Activated CD8-positive, alpha-beta memory T cell treated with anti-CD3 and anti-CD28 coated beads, Interleukin-2, amount 50 U/mL, for 4 hours (primary cell): ENCODE measurements at places on chromosomes 5 and 9.

GRCh38 chr9:38662763-38663593 lies 42.6 kb upstream of the ANKRD18A start:
- no peak for DNase-seq

DNA sequence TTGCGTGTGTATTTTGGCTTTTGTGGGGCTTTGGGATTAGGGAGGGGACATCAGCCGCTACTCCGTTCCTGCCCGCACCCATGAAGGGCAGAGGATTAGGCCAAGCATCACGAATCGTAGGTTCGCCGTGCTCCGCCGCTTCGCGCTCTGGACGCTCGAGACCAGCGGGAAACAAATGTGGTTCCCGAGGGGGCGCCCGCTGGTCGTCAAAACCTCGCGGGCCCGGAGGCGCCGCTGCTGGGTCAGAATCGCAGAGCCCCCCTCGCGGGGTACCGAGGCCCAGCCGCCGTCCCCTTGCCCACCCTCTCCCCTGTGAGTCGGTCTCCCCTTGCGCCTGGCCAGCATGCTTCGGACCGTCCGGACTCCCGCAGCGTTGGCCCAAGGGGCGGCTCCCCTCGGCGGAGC lies 2.3 kb upstream of the PAX5 start:
- no peak for DNase-seq

- DNase-seq = no peak
Measured at GRCh38 chr5:73039082-73039481, 81.3 kb upstream of the TMEM171 start.

- DNase-seq = no peak
Measured at GRCh38 chr9:29160763-29161353, 1587.6 kb upstream of the C9orf72 start.

DNA sequence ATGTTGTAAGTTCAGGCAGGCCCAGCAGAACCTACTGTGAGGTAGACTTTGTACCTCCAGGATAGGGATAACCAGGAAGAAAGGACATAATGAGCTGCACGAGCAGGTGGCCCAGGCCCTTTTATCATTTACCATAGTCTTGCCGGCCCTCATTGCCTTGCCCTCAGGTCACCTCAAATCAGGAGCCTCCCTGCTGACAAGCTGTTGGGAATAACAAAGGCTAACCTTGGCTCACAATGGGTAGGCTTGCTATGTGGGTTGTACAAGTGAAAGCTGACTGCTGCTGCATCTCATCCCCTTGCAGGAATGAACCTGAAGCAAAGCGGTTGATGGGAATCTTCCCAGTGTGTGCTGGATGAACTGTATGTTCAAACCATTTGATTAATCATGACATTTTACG lies 159.5 kb upstream of the ACTBL2 start:
- DNase-seq = no peak

GRCh38 chr5:57037355-57037754 lies 85.4 kb upstream of the MIER3 start:
- no peak for DNase-seq

GRCh38 chr9:114779352-114779845 lies 26.4 kb downstream of the TNFSF15 start:
- no peak for DNase-seq

DNA sequence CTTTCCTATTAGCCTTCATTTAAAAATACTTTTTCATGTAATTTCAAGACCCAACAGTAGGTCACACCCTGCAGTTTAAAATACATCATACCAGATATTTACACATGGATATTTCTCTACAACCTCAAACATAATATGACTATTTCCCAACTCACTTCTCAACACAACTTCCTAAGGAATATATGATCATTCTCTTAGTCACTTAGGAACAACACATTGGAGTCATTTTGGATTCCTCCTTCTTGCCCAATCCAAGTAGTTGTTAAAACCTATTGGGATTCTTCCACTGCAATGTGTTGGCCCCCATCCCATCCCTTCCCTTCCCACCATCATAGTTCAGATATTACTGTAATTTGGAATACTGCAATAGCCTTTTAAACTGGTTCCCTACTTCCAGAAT lies 145.5 kb downstream of the DCP2 start:
- no peak for DNase-seq

- no peak for DNase-seq
Measured at GRCh38 chr5:125120012-125120411, 373.6 kb upstream of the ZNF608 start.

- no peak for DNase-seq
Measured at GRCh38 chr9:70519912-70520724, 105.7 kb upstream of the KLF9 start.

- DNase-seq = no peak
Measured at GRCh38 chr9:87898151-87898550, 15.5 kb downstream of the SPATA31E1 start.

GRCh38 chr9:114300153-114300845 lies 22.6 kb upstream of the ORM1 start:
- DNase-seq = no peak

- DNase-seq = no peak
Measured at GRCh38 chr9:108681851-108682590, 173.8 kb downstream of the ACTL7B start.

- DNase-seq = peak; percentile 34
Measured at GRCh38 chr5:69368458-69369339, 621 bp downstream of the AK6 start.

GRCh38 chr5:6403416-6403815 lies 25.1 kb upstream of the MED10 start:
- DNase-seq = no peak

DNA sequence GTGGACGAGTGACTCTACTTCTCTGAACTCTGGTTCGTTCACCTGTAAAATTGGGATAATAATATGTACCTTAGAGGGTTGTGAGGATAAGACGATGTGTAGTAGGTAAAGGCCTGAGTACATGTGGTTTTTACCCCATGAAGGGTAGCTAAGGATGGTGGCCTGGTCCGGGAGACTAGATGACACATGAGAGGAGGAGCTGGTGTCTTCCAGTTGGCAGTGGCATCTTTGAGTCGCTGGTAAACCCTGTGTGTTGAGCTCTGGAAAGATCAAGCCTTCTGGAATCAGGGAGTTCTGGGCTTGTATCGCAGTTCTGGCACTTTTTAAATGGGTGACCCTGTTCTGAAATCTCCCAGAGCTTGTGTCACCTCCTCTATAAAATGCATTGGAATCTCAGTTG lies 166.4 kb upstream of the ZNF618 start:
- DNase-seq = no peak

GRCh38 chr5:149937610-149938009 lies 7.0 kb downstream of the PDE6A start:
- no peak for DNase-seq

- DNase-seq = no peak
Measured at GRCh38 chr5:93902288-93902687, 160.9 kb upstream of the POU5F2 start.

DNA sequence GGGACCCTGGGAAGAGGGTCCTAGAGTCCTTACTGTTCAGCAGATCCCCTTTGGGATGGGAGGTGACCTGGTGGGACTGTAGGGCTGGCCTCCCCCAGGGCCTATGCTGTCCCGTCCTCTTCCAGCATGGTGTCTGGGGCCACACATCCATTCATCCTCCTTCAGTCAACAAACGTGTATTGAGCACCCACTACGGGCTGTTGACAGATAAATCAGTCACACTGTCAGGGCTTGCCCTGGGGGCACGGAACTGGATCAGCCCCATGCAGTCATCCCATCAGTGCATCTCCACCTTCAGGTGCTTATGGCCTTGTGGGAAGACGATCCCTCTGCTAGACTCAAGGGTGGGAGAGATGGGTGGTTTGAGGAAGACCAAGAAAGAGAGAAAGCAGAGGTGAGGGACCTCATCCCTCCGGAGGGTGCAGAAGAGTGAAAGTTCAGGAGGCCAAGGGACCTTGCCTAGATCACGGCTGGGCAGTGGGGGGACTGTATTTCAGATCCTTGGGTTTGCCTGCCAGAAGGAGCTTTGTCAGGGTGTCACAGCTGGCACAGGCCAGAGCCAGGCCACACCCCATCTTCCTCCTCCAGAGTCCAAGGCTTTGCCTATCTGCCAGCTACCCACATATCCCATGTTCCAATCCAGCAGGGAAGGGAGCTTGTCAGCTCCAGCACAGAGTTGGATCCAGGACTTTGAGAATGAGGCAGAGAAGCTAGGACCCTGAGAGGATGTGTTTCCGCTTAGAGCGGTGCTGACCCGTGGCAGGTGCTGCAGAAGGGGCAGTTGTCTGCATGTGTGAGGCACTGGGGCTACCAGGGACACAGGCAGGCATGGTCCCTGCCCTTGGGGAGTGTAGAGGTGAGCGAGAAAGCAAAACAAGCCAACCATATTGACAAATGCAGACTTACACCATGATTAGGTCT lies 30.5 kb downstream of the COL27A1 start:
- no peak for DNase-seq

DNA sequence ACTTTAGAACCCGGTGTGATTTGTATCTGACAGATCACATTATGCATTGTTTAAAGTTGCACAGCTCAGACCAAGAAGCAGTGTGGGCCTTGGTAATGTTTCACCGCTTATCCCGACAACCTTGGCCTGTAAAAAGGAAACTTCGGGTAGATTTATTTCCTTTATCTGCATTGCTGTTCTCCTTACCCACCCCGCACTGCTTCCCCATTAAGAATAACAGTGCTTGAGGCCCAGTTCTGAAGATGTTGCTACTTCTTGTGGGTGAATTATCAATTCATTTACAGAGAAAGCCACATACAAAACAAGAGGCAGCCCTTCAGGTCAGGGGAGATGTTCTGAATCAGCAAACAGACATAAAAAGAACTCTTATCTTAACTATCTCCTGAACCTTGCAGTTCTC lies 8.4 kb downstream of the SMARCA2 start:
- no peak for DNase-seq

DNA sequence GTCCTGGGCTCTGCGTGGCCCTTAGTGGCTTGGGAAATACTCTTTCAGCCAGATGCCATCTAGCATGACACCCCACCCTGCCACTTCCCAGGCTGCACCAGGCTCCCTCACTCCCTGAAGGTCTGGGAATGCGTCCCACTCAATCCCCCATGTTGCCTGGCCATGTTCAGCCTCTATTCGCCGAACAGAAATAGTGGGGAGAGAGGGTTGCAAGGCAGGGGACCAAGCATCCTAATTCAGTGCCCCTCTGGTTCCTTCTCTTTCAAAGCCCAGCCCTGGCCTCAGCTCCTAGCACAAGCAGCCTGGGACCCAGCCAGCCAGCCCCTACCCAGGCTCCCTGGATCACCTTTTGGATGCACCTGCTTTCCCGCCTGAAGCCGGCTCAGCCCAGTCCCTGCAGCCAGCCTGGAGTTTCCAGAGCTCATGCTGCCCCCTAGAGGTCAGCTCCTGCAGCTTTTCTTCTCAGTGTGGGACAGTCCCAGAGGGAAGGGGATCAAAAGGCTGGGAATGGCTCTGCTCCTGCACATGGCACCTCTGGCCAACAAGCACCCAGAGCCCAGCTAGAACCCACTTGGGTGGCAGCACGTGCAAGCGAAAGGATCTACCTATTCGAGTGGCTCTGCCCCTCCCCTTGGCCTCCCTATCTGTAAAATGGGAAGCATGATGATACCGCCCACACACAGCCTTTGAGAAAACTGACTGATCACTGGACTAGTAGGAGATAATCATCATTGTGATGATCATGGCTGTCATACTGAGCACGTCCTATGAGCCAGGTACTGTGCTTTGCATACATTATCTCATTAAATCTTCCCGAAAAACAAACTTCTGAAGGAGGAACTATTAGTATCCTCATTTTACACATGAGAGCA lies 48.7 kb upstream of the C5orf58 start:
- DNase-seq = peak; percentile 31

- no peak for DNase-seq
Measured at GRCh38 chr5:1795506-1795905, 4.1 kb downstream of the MRPL36 start.

- no peak for DNase-seq
Measured at GRCh38 chr9:113756476-113757192, 119.5 kb upstream of the ZNF618 start.

DNA sequence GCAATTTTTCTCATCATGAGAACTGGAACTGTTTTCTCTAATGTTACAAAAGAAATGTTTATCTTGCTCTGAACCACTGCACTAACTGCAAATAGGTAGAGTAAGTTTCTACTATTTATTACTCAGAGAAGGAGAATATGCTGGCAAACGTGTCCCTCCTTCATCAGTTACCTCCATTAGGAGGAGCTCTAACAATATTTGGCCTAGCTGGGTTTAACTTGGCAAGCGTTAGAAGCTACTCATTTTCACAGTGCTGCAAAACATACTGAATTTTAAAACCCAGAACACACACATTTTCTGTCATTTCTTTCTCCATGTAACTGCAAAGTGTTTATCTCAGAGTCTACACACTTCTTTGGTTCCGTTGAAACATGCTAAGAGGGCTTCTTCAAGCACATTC lies 101.0 kb upstream of the GABRG2 start:
- DNase-seq = no peak

- no peak for DNase-seq
Measured at GRCh38 chr9:92965061-92965758, 17.9 kb downstream of the FGD3 start.

GRCh38 chr5:84257061-84257460 lies 127.6 kb downstream of the EDIL3 start:
- no peak for DNase-seq

DNA sequence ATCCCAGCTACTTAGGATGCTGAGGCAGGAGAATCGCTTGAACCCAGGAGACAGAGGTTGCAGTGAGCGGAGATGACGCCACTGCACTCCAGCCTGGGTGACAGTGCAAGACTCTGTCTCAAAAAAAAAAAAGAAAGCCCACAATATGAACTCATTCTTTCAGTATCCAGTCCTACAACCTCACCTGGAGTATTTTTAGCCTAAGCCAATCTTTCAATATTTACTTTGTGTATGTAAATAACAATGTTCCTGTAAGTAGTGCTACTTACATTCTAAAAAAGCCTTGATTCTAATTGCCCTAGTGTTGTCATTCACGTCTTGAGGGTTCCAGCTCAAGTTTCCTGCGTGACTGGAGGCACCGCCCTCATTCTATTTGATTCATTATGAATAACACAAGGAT lies 62.0 kb downstream of the BHMT start:
- no peak for DNase-seq

DNA sequence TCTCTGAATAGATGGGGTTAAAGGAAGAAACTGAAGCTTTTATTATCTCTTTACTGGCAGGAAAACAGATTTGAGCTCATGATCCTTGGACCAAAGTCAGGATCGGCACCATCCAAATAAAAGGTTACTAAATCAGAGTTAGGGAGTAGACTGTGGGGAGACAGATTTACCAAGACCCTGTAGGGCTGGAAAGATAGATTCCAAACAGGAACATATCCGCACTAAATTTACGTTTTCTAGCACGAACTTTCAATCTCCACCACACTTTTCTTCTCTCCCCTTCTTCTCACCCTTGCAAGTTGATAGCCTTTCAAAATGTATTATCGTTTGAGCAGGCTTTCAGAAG lies 120.0 kb upstream of the HMHB1 start:
- DNase-seq = no peak
